ENCODE measurements at places on chromosomes 11 and 22.

DNA sequence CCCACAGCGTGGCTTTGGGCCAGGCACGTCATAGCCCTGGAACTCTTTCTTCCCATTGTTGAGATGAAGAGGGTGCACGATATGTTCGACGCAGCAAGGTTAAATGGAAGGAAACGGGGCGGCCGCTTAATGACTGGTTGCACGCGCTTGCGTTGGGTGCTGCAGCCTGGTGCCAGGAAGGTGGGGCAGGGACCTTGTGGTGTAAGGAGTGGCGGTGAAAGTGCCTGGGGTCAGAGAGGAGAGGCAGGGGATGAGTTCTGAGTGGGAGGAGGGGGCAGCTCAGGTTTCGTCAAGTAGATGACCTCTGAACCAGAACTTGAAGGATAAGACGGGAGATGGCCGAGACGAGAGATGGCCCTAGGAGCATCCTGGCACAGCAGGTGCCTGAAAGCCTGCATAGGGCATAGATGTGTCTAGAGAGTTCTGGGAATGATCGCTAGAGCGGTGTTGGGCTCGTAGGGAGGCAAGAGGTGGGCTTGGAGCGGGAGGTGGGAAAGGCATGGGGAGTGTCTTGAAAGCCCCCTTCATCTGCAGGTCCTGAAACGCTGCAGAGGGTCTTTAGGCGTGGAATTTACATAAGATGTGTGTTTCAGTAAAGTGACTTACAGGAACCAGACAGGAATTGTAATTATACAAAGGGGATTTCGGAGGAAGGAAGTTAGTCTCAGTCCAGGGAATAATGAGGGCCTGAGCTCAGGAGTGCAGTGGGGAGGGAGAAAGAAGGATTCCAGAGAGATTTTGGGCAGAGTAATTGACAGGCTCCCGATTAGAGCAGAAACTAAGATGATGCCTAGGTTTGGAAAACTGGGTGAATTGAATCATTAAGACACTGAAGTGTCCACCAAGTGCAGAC lies 43.2 kb upstream of the CLDN5 start:
- no peak for DNase-seq

GRCh38 chr11:45605051-45605450 lies 60.4 kb downstream of the CHST1 start:
- DNase-seq: no peak

GRCh38 chr11:86418106-86418505 lies 43.4 kb downstream of the CCDC81 start:
- DNase-seq: no peak

GRCh38 chr11:127627629-127628457 lies 627.3 kb upstream of the KIRREL3 start:
- no peak for DNase-seq

GRCh38 chr22:30079952-30080533 lies at the start of gene HORMAD2:
Gene HORMAD2, plus strand, starts transcription at chr22:30080464. Its CDS starts 13,489 bp downstream, at chr22:30093953.
- DNase-seq: no peak

DNA sequence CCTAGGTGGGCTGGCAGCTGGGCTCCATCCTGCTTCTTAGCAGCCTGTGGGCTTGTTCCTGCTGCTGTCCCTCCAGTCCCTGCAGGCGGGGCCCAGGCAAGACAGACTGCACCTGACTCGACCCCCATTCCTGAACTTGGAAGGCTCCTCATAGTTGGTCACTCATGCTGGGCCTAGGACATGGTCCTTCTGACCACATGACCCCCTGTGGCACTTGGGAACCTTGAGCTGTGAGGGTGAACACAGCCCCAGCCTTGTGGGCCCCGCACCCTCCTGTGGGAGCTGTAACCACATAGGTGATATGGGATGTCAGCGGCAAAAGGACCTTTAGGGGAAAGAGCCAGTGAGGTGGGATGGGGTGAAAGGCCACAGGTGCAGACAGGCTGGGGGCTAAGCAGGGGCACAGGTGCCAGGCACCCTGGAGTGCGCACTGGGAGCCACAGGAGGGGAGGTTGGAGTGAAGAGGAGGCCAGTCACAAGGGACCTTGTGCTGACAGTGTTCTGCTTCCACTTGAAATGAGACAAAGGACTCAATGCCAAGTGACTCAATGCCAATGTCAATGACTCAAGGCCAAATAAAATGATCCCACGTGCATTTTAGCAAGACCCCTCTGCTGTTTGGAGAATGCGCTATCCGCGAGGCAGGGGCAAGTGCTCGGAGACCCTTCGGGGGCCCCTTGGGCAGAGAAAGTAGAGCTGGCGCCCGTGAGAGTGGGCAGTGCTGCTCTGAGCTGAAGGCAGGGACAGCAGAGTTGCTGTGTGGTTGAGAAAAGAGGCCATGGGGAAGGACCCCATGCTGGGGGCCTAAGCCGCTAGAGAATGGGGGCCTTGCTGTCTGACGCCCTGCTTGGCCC lies 90.7 kb downstream of the MORC2 start:
- DNase-seq: no peak

DNA sequence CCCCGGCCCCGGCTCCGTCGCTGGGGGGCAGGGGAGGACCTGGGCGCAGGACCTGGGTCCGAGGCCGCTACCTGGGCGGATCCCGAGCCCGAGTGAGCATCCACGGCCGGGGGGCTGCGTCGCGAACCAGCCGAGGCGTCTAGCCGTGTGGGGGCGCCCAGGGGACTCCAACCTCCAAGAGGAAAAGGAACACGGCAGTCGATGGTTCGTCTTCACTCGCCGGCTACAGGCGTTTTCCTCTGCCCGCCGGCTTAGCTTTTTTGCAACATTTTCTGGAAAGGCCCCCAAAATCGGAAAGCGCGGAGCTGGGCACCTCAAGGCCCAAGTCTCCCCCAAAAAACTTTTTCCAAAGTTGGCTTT lies 666 bp downstream of the PDGFB start:
- no peak for DNase-seq

- peak; percentile 85 for DNase-seq
These were observed 37.0 kb upstream of the FTH1 start for GRCh38 chr11:62004473-62004872.

- no peak for DNase-seq
These were observed 20.9 kb downstream of the LRFN4 start for GRCh38 chr11:66877588-66878385.

GRCh38 chr11:103228807-103229206 lies 119.6 kb downstream of the DYNC2H1 start:
- no peak for DNase-seq

DNA sequence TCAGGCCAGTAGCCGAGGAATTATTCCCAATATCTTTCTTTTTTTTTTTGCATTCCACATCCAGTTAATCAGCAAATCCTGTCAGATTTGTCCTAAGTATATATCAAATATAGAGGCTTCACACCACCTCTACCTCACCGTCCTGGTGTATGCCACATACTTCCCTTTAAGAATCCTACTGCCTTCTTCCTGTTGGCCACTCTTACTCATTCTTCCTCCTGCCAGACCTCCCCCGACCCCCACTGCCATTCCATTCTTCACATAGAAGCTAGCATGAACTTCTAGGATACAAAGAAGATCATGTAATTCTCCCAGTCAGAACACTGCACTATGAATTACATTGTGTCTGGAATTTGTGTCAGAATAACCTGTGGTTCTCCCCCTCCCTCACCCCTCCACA lies 89.5 kb downstream of the TRIM44 start:
- DNase-seq: no peak

DNA sequence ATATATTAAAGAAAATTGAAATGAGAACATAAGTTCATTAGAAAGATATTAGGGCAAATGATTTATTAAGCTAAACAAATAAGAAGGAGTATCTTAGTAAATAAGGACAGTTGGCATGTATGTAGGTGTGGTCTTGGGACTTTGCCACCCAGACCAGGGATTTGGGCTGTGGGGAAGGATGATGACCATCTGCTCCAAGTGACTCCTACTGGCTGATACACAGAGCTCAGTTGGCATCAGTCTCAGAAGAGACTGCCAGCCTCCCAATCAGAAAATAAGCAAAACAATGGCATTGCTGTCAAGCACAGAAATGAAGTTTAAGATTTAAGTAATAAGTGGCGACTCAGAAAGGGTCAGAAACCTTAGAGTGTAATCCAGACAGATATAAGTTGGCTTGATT lies 49.5 kb downstream of the PAX6 start:
- DNase-seq: no peak

DNA sequence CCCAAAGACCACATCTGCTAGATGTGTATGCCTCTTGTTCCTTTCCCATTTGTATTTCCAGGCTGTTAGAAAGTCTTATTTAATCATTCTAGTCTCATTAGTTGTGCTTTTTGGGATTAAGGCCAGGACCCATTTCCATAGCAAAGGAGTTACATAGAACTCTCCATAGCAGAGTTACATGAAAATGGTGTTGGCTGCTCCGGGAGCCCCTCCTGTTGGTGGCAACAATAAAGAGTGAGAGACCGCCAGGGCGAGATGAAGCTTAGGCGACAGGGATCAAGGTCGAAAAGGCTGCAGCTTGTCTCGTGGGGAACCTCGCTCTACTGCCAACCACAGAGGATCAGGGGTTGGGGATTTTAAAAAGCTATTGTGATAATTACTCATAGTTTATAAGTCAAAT lies 58.3 kb downstream of the GRIK4 start:
- no peak for DNase-seq

- DNase-seq: peak; percentile 73
These were observed 18.0 kb upstream of the EIF3D start for GRCh38 chr22:36546932-36547331.

DNA sequence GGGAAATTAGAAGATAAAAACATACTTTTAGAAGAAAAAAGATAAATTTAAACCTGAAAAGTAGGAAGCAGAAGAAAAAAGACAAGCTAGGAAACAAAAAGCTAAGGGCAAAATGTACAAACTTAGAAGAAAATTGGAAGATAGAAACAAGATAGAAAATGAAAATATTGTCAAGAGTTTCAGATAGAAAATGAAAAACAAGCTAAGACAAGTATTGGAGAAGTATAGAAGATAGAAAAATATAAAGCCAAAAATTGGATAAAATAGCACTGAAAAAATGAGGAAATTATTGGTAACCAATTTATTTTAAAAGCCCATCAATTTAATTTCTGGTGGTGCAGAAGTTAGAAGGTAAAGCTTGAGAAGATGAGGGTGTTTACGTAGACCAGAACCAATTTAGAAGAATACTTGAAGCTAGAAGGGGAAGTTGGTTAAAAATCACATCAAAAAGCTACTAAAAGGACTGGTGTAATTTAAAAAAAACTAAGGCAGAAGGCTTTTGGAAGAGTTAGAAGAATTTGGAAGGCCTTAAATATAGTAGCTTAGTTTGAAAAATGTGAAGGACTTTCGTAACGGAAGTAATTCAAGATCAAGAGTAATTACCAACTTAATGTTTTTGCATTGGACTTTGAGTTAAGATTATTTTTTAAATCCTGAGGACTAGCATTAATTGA lies 1.0 kb downstream of the MALAT1 start:
- DNase-seq: no peak

- no peak for DNase-seq
These were observed 66.7 kb downstream of the MYEOV start for GRCh38 chr11:69360606-69361005.

GRCh38 chr22:38712486-38713207 lies 6.9 kb downstream of the GTPBP1 start:
- no peak for DNase-seq
